ENCODE measurements at places on chromosomes 6 and 20.

DNA sequence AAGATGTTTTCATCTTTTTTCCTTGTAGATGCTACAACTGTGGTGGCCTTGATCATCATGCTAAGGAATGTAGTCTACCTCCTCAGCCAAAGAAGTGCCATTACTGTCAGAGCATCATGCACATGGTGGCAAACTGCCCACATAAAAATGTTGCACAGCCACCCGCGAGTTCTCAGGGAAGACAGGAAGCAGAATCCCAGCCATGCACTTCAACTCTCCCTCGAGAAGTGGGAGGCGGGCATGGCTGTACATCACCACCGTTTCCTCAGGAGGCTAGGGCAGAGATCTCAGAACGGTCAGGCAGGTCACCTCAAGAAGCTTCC, 101.5 kb downstream of the POPDC3 start:
- DNase-seq, result no peak

DNA sequence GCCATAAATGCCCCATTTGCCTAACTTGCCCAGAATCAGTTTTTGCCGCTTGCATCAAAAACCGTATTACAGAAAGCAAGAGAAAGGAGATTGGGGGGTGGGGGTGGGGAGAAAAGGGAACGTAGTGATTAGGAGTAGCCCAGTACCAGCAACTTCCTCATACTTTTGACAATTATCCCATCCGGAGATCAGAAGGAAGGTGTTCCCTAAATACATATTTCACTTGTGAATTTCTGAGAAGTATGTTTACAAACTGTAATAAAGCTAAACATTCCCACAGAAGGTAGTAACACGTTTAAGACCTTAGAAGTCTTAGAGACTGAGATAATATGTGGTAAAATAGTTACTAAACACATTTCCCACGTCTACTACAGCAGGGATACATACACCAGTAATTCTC, 14.5 kb downstream of the PREP start:
- DNase-seq, result no peak

- DNase-seq, result no peak
These were observed 95.3 kb upstream of the KCNG1 start for GRCh38 chr20:51118216-51118615.

- peak; percentile 31 for DNase-seq
These were observed 763 bp downstream of the KLC4 start for GRCh38 chr6:43060034-43060754.

DNA sequence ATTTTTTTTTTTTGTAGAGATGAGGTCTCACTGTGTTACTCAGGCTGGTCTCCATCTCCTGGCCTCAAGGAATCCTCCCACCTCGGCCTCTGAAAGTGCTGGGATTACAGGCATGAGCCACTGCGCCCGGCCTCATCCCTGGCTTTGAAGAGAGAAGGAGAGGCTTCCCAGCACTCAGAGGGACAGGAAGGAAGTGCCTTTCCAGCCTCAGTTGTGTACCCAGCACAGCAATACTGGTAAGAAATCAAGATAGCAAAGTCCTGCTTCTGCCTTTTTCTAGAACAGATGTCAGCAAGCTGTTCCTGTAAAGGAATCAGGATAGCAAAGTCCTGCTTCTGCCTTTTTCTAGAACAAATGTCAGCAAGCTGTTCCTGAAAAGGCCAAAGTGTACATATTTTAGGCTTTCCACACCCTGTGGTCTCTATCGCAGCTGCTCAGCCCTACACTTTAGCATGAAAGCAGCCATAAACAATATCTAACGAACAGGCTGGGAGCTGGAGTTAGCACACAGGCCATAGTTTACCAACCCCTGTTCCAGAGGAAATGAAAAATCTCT, 6.3 kb upstream of the PLTP start:
- DNase-seq, result no peak

DNA sequence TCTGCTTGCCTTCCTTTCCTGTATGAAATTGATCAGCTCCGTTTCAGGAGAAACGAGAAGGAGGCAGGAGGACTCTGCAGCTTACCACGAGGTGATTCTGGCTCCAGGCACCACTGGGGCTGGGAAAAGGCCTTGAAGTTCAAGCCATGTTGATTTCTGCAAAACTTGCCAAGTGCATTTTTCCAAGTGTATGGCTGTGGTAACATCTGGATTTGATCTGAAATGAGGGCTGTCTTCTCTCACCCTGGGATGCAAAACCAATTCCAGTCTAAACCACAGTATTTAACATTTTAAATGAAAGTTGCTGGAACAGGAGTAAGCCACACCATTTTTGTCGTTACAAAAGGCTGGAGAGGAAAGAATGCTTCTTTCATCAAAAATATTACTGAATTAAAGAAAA, 36.1 kb upstream of the FAM210B start:
- no peak for DNase-seq

DNA sequence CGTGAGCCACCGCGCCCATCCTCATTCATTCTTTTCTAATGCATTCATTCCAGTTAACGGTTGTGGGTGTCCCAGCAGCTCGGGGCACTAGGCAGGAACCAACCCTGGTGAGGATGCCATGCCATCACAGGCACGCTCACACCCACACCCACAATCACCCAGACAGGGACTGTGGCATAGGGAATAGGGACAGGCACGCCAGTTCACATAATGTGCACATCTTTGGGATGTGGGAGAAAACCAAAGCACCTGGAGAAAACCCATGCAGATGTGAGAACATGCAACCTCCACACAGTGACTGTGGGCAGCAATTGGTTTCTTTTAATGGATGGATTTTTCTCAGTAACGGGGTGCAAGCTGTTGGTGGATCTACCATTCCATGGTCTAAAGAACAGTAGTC, 64.3 kb downstream of the IRF4 start:
- DNase-seq, result no peak

GRCh38 chr6:42339991-42340401, 111.7 kb downstream of the TRERF1 start:
- DNase-seq, result no peak

GRCh38 chr6:46220352-46221221, 49.8 kb upstream of the ENPP5 start:
- DNase-seq, result peak; percentile 53

DNA sequence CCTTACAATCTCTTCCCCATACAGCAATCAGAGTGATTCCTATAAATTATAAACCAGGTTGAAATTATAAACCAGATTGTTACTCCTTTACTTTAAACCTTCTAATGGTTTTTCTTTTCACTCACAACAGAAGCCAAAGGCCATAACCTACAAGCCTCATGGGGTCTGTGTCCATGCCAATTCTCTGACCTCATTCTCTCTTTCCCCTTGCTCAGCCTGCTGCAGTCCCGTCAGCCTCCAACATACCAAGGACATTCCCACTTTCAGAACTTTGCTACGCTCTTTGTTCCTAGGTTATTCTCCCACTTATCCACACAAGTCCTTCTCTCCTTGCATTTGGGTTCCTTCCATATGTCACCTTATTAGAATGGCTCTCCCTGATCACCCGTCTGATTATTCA, 277.9 kb upstream of the TCF21 start:
- no peak for DNase-seq

DNA sequence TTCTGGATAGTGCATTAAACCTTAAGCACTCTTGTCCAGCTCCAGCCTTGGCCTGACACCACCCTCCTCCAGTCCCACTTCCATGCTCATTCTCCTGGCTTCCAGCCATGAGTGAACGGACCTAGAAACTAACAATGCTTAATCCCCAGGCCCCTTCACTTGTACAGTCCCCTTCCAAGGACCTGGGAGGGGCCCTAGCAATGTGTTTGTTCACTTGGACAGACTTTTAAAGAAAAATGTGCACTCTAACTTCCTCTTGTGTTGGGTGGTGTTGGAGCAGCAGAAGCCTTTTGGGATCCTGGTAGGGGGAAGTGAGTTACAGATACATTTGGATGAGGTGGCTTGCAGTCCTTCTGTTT, 48.9 kb upstream of the CCN6 start:
- DNase-seq, result no peak

All from DMS79 (cell line).